Right renal pelvis (tissue), 4 donors: ENCODE measurements at places on chromosomes 5 and 9. TPM values are rescaled to one million over a fixed set of nuclear protein-coding genes. Genes with fewer than 3 reads are reported as not detected.

- no peak for DNase-seq
These were observed 96.4 kb downstream of the OXCT1 start for GRCh38 chr5:41773799-41774198.

DNA sequence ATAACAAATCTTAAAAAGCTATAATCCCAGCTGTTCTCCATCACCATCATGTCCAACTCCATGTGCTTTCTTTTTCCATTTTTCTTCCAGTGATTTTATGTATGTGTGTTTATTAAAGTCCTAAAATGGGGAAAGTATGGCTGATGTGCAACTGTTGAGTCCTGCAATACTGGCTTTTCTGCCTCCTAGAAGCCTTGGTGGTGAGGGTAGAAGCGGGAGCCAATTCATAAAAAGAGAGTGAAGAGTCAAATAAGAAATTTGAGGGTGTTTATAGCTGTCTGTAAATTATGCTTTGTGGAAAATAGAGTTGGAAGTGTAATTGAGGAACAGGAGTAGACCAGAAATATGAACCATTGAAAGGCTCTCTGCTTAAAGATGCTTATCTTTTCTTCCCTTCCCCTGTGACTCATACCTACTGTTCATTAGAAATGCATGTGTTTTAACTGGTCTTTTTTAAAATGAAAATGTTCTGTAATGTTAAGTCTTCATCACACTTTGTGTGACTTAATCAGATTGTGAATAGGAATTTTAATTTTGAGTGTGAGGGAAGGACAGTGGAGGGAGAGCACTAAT lies 80.1 kb downstream of the ZCCHC7 start:
- no peak for DNase-seq

- no peak for DNase-seq
These were observed 125.1 kb upstream of the PHYKPL start for GRCh38 chr5:178357678-178358077.

DNA sequence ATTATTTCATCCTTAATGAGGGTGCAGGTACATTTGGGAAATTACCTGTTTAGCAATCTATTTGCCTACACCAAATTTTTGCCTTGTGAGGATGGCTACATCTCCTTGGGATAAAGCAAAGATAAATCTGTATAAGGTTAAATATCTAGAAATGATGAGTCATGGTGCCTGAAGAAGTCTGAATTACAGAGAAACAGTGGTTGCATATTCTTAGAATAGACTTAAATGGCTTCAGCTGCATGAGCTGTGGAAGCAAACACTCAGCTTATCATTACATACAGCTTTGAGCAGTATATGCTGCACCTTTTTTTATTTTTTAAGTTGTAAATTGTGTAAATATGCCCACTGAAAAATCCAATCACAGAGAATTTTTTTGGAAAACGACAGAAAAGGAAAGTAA lies 153.5 kb downstream of the RAPGEF6 start:
- DNase-seq: no peak

GRCh38 chr5:74415695-74416102 lies 224.8 kb downstream of the ENC1 start:
- DNase-seq: no peak

GRCh38 chr5:144191998-144192397 lies 21.3 kb downstream of the KCTD16 start:
- no peak for DNase-seq

DNA sequence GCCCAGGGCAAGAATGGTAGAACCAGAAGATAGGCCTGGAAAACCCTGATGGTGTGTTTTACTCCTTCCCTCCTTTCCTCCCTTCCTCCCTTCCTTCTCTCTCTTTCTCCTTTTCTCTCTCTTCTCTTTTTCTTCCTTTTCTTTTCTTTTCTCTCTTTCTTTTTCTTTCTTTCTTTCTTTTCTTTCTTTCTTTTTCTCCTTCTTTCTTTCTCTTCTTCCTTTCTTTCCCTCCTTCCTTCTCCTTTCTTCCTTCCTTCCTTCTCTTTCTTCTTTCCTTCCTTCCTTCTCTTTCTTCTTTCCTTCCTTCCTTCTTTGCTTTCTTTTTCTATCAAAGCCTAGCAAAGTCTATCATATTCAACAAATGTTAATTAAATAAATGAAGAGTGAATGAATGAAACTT lies 24.0 kb upstream of the UBE2QL1 start:
- DNase-seq: no peak

Gene MEGF10
- polyA plus RNA-seq: 1.2 TPM

Gene LURAP1L
- polyA plus RNA-seq: 22.7 TPM

Gene SPATA31C1
- polyA plus RNA-seq: 0.58 TPM
